Inflammatory macrophage (primary cell): ENCODE measurements at places on chromosomes 16 and 17.

GRCh38 chr17:10018461-10018891 lies 113.4 kb upstream of the RCVRN start:
- DNase-seq: peak; percentile 84

GRCh38 chr16:1526608-1527555 lies 6.6 kb upstream of the TMEM204 start:
- no peak for DNase-seq

GRCh38 chr17:69111794-69112193 lies 29.9 kb downstream of the ABCA6 start:
- no peak for DNase-seq

DNA sequence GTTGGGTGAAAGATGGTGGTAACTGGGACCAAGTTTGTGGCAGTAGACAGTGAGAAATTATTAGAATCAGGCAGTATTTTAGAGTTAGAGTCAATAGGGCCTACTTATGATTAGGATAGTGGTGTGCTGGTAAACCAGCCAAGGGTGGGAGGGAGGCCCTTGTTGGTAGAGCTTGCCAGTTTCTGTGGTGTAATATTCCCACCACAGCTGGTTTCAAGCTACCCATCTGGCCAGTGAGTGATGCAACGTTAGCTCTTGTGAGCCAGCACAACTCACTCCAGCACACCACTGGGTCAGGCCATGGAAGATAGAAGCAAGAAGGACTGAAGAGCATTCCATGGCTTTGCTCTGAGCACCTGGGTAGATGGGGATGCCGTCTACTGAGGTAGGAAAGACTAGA lies 34.9 kb downstream of the GNAO1 start:
- no peak for DNase-seq

- DNase-seq: no peak
Observed at GRCh38 chr17:41518031-41518430, 659 bp downstream of the KRT15 start.

DNA sequence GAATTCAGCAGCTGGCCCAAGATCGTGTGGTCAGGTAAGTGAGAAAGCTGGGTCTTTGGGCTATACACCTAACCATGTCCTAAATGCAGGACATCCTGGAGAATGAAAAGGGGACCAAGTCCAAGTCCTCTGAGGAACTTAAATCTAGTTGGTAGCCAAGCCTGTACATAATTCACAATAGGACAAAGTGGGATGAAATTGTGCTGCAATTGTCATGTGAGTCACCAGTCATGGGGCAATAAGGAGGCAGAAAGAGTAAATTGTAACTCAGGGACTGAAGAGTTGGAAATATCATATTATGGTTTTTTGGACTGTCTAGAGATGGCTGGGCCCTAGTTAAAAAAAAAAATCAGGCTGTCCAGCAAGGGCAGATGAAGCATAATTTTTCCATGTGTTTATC lies 202.6 kb downstream of the CYLD start:
- peak; percentile 53 for DNase-seq

GRCh38 chr17:27400991-27401390 lies 55.3 kb upstream of the KSR1 start:
- DNase-seq: no peak

DNA sequence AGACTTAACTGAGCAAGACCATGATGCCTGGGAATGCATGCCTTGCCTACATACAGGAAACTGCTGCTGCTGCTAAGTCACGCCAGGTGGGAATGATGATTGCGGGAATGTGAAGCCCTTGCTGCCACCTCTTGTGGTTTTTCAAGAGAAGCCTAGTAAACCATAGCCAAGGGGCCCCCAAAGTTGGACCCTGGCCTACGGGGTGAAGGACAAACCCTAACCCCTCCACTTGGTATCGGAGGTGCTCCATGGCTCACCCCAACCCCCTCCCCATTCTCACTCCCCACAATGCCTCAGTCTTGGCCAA lies 233.9 kb downstream of the ZNF423 start:
- no peak for DNase-seq

DNA sequence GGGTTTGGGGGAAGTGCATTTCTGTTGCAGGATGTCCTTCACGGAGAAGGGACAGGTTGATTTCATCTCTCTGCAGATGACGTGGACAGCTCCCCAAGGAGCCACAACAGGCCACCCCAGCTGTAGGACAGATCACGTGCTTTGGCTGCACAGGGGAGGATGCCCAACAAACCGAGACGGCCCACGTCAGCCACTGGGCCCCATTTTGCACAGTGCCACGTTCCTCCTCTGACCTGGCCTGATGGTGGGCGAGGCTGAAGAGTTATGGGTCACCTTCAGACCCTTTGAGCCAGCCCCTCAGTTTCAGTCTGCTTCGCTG lies 9.0 kb upstream of the RHBDL3 start:
- DNase-seq: no peak

DNA sequence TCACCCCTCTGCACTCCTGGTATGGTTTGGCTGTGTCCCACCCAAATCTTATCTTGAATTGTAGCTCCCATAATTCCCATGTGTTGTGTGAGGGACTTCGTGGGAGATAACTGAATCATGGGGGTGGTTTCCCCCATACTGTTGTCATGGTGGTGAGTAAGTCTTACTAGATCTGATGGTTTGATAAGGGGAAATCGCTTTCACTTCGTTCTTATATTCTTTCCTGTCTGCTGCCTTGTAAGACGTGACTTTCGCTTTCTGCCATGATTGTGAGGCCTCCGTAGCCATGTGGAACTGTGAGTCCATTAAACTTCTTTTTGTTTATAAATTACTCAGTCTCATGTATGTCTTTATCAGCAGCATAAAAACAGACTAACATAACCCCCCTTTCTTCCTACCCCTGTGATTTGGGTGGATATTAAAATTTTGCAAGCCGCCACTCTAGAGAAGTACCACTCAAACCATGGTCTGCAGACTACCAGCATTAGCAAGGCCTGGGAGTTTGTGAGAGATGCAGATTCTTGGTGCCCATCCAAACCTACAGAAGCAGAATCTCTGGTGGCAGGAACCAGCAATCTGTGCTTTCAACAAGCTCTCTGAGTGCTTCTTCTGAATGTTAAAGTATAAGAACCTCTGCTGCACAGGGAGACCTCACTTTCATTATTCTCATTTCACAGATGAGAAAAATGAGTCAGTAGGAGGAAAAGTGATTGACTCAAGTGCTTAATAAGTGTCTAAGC lies 999.5 kb upstream of the EEF2KMT start:
- DNase-seq: no peak

DNA sequence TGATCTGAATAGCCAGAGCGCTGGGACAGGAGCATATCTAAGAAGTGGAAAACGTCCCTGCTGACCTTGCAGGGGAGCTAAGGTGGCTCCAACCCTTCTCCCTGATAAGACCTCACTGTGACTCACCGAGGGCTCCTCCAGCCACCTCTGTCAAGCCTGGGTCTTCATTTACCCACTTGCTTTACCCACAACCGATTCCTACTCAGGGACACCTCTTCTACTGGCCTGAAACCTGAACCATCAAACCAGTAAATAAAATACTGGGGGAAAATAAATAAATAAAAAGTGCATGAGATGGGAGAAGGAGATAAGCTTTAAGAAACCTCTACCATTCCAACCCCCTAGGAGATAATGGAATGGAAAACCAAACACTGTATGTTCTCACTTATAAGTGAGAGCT lies 80.2 kb upstream of the ALOX12 start:
- no peak for DNase-seq

- peak; percentile 94 for DNase-seq
Observed at GRCh38 chr17:14605267-14605599, 304.4 kb downstream of the HS3ST3B1 start.

- peak; percentile 69 for DNase-seq
Observed at GRCh38 chr16:30605158-30605557, 5.0 kb downstream of the ZNF689 start.

- DNase-seq: no peak
Observed at GRCh38 chr16:16042076-16042475, 92.7 kb downstream of the ABCC1 start.

DNA sequence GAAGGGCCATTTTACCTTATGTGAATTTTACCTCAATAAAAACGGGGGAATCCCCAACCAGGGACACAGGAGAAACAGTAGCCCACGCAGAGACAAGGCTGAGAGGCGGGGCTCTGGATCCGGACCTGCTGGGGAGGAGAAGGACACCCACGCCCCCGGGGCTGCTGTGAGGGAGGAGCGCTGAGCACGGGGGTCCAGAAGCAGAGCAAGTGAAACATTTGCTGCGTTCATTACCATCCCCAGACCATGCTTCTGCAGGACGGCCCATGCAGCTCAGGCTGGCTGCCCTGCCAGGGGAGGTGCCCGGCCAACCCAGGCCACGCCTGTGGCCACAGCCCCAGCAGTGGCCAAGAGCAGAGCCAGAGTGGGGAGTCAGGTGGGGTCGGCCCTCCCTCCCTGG lies 50.0 kb downstream of the KCNJ18 start:
- DNase-seq: no peak

DNA sequence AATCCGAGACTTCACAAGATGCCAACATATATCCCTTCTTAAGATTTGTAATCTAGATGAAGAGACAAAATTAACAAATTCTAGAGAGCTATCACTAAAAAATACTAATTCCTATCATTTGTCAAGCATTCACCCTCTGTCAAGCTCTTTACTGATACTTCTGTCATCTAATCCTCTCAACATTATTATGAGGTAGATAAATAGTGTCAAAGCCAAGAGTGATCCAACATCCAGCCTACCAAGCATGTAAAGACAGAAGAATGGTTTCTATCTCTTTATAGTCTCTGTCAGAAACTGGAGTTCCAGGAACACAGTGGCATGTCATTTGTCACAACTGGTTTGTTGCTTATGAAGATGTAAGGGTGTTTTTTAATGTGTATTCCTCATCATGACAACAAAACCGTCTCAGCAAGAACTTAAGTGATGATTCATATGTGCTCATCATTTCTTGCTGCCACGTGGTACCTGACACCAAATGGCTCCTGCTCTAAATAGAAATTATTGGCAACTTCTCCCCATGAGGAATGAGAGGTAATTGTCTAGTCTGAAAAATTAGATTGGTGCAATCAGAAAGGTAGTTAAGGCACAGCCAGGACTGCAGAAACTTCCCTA lies 196.8 kb downstream of the TOX3 start:
- no peak for DNase-seq

- peak; percentile 29 for DNase-seq
Observed at GRCh38 chr17:77235370-77235941, 94.7 kb downstream of the SEC14L1 start.

DNA sequence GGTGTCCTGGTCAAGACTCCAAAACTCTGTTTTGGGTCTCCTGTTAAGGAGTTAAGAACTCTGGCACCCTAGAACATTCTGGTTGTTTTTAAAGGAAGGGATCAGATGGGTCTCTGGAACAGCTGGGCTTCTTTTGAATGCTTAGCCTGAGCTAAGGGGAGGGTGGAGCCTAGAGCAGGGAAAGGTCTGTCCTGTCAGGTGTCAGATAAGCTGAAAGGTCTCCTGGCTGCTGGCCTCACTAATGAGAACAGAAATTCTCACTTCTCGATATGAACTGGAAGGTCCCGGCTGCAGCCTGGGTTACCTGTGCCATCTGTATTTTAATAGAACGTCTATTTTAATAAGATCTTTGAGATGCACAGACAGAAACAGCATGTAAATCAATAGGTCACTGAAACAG lies 69.0 kb downstream of the RAP1GAP2 start:
- DNase-seq: no peak

GRCh38 chr16:559411-560203 lies 587 bp upstream of the PRR35 start:
- DNase-seq: no peak

DNA sequence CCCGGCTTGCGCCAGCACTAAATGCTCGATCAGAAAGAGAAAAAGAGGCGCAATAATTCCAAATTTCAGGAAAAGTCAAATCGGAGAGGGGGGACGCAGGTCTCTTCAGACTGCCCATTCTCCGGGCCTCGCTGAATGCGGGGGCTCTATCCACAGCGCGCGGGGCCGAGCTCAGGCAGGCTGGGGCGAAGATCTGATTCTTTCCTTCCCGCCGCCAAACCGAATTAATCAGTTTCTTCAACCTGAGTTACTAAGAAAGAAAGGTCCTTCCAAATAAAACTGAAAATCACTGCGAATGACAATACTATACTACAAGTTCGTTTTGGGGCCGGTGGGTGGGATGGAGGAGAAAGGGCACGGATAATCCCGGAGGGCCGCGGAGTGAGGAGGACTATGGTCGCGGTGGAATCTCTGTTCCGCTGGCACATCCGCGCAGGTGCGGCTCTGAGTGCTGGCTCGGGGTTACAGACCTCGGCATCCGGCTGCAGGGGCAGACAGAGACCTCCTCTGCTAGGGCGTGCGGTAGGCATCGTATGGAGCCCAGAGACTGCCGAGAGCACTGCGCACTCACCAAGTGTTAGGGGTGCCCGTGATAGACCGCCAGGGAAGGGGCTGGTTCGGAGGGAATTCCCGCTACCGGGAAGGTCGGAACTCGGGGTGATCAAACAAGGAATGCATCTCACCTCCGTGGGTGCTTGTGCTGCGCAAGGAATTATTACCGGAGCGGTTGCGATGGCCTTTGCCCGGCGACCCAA lies 4.0 kb upstream of the DLX4 start:
- no peak for DNase-seq

GRCh38 chr16:89064606-89065457 lies 28.8 kb upstream of the ACSF3 start:
- no peak for DNase-seq

DNA sequence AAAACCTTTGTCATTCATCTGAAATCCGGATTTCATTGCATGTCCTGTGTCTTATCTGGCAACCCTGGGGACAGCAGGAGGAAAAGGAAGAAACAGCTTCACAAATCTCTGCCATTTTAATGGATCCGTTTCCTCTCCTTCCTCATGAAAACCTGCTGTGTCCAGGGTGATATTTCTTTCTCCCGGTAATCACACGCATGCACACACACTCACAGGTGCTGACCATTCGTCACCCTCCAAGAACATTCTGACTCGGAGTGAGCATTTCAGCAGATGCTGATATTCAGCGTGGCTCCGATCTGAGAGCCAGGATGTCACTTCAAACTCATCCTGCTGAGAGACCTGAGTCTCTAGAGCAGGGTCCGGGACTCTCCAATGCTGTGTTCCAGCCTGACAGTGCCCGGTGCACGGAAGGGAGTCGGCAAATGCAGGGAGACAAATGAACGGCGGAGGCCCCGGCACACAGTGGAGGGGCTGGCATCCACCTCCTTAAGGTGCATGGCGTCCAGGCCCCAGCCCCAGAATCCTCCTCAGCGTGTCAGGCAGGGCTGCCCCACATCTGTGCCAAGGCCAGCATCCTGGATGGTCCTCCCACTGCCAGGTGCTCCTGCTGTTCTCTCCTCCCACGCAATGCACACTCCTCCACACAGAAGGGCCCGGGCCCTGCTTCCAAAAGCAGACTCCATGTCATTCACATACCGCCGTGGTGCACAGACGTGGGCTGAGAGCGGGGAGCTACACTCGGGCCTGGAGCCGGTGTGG lies 70.7 kb downstream of the RBFOX3 start:
- DNase-seq: no peak

GRCh38 chr16:57609541-57610401 lies 18.7 kb upstream of the ADGRG1 start:
- no peak for DNase-seq
